ENCODE measurements at places on chromosomes 6 and 20. TPM values are rescaled to one million over a fixed set of nuclear protein-coding genes. Genes with fewer than 3 reads are reported as not detected.

DNA sequence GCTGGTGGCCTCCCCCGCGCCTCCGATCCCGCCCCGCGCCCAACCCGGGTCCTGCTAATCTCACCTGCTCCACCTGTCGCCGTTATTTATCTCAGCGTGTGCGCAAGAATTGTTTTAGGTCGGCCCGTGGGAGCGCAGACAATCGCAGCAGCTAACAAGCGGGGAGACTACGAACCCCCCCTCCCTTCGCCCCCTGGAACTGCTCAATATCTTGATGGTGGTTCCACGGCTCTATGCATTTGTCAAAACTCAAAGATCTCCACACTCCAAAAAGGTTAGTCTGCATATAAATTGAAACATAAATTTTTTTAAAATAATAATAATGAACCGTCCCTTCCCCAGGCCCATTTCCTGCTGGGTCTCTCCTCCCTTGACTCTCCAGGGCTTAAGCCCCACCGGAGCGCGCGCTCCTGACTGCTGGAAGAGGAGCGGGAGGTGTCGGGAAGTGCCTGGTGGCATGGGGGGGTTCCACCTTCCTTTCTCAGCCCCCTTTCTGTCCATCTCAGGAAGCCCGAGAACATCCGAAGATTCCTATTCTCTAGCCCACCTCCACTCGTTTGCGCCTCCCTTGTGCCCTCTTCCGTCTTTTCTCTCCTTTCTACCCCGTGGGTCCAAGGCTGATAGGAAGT is 1.6 kb upstream of the MDGA1 start:
- no peak for DNase-seq

GRCh38 chr6:37952027-37952426 is 132.5 kb downstream of the ZFAND3 start:
- DNase-seq, result no peak

The RUNX2 gene
- total RNA-seq, result not detected

The PSORS1C2 gene
- total RNA-seq, result not detected

GRCh38 chr6:130138116-130138908 is 84.4 kb downstream of the SAMD3 start:
- no peak for DNase-seq

DNA sequence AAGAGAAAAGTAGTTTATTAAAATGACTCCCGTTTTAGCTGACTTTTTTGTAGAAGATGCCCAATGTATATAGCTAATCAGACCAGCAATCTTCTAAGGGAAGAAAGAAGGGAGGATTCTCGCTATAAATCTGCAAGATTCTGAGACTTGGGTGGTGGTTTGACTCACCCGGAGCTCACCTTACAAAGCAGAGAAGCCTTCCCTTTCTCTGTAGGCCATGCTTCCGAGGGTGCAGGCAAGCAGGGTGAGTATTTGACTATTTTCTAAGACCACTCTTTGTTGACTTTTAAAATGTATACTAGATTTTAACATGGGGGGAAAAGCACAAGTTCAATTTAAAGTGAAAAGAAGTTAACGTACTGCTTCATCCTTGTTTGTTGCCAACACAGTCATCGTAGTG is 2.7 kb downstream of the OLIG3 start:
- DNase-seq, result no peak

GRCh38 chr6:97086781-97087180 is 162.3 kb downstream of the KLHL32 start:
- DNase-seq, result no peak

The PNPLA1 gene
- total RNA-seq, result not detected

- DNase-seq, result no peak
Observed at GRCh38 chr6:99993533-99994251, at the start of gene MCHR2. Gene MCHR2 (minus strand): TSS chr6:99994223. CDS start chr6:99956147, 38,076 bp downstream.

The EFCAB8 gene
- under 0.01 TPM for total RNA-seq

DNA sequence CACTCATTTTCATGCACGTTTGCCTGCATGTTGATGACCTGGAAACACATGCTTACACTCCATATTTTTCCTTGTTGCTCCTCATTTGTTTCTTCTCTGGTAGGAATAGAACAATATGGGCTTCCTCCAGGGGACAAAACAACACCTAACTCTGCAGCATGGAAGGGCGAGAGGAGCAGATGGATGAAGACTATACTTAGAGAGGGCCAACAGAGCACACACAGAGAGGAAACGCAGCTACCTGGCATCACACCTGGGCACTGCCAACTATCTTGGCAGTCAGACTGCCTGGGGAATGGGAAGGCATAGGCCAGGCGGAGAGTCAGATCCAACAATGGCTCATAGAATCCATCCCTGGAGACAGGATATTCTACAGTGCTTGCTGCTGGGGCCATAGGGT is 290.9 kb downstream of the CD83 start:
- no peak for DNase-seq

DNA sequence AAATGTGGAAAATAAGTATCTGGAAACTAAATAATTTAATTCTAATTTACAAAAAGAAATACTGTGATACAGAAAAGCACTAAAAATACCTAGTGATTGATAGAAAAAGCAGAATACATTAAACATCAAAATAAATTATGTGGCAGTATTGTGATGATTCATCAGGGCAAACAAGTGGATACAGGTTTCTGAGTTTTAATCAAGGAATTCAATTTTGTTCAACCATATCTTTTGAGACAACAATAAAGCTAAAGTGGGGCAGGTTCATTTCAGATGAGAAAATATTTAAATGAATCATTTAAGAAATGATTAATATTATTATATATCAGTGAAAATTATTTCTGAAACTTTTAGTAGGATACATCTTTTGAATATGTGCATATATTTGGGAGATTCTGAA is 49.8 kb downstream of the GRIK2 start:
- no peak for DNase-seq

DNA sequence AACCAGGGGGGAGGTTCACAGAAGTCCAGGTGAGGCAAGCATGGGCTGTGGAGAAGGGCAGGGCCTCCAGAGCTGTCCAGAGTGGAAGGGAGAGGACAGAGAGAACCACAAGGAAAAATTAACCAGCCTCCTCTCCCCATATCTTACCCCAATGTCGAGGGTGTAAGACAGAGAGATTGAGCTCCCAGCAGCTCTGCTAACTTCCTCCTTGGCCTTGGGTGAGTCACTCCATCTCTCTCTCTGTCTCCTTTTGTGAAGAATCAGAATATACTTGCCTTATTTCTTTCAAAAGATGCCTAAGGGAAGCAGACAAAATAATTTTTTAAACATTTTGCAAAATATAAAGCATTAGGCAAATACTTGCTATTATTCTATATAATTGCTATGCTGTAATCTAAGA is 58.3 kb upstream of the IYD start:
- DNase-seq, result no peak

GRCh38 chr6:138485005-138485545 is 14.2 kb downstream of the NHSL1 start:
- DNase-seq, result peak; percentile 49

GRCh38 chr20:62603907-62604785 is 38.2 kb upstream of the SLCO4A1 start:
- no peak for DNase-seq

GRCh38 chr20:40547483-40548091 is 141.4 kb downstream of the MAFB start:
- peak; percentile 52 for DNase-seq

DNA sequence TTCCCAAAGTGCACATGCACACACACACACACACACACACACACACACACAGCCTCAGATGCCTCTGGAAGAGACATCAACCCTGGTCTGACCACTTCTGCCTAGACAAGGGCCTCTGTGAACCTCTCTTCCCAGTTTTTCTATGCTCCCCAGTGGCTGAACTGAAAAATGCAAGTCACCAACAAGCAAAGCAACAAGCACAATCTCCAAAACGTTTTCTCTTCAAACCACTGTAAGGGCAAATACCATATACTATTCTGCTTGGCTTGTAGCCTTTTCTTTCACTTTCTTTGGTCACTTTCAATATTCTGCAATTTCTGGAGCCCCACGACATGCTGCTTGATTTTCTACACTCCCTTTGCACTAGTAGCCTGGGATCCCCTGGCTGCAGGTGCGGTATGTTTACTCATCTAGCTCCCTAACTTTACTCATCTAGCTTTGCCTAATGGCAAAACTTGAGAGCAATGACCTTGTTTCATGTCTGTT is 121.4 kb upstream of the DST start:
- peak; percentile 68 for DNase-seq

- DNase-seq, result no peak
Observed at GRCh38 chr20:2698912-2699311, 6.3 kb downstream of the EBF4 start.

DNA sequence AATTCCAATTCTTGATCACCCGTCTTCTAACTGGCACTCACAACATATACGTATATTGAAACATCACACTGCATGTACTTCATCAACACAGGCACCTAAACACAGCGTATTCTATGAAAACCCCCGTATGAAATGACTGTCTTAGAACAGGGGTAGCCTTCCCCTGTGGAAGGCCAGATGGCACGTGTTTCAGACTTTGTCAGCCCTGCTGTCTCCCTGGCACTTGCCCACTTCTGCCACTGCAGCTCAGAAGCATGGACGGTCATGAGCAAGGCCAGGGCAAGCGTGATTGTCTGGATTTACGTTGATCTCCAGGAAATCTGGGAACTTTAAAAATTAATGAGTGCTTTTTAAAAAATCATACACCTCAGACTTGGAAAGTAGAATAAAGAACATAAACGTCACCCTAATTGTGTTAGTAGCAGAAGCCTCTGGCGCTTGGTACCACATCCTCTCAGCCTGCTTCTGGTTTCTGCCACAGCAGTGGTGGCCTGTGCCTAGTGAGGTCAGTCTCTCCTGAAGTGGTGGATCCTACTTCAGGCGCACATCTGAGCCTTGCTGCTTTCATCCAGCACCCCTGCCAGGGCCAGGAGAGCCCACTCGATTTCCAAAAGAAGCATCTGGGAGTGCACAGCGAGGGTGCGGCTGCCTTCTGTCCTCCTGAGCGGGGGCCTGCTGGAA is 18.3 kb downstream of the PDE10A start:
- no peak for DNase-seq

GRCh38 chr6:36964908-36965307 is 10.4 kb downstream of the PI16 start:
- DNase-seq, result no peak

- no peak for DNase-seq
Observed at GRCh38 chr20:36368869-36369268, 62.7 kb downstream of the DLGAP4 start.

The CD93 gene
- 129 TPM for total RNA-seq

GRCh38 chr20:40678286-40678875 is 10.7 kb downstream of the MAFB start:
- no peak for DNase-seq

- DNase-seq, result no peak
Observed at GRCh38 chr20:34979366-34980153, 23.9 kb downstream of the MYH7B start.

- peak; percentile 95 for DNase-seq
Observed at GRCh38 chr6:137697267-137697938, 169.7 kb upstream of the TNFAIP3 start.

DNA sequence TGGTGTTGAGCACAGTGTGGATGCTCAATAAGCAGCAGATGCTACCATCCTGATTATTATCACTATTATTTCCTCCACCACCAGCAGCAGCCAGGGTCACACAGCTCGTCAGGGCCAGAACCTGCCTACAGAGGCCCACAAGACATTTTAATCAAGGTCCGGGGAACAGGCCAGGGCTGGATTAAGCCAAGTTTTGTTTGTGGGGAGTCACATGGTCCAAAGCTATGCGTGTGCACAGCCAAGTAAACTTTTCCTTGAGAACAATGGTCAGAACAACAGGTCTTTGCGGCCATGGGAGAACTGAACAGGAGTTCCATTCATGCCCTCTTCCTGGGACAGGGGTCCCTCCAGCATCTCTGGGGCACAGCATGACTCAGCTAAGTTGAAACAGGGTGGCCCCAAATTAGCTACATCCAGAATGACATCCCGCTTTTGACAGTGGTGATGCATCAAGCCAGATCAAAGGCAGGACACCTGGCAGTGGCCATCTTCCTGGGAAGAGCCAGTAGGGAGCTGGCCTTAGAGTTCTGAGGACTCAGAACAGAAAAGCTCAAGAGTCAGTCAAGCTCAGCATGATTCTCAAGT is 11.7 kb downstream of the SNTA1 start:
- no peak for DNase-seq

DNA sequence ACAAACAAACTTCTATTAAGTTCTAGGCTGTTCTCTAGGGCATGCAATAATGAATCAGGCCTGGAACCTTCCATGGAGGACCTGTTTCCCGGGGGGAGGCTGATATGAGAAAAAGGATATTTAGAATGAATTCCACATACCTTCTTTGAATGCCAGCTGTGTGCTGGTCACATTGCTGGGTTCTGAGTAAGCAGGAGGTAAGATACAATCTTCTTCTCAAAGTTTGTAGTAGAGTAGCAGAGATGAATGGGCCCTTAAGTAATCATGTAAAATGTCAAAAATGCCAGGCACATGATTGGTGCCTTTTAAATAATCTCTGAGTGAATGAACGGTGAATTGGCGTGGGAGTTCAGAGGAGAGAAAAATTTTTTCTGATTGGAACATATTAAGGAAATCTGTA is 47.4 kb downstream of the TGM2 start:
- DNase-seq, result no peak

GRCh38 chr6:87151471-87151780 is 3.9 kb upstream of the ZNF292 start:
- no peak for DNase-seq

DNA sequence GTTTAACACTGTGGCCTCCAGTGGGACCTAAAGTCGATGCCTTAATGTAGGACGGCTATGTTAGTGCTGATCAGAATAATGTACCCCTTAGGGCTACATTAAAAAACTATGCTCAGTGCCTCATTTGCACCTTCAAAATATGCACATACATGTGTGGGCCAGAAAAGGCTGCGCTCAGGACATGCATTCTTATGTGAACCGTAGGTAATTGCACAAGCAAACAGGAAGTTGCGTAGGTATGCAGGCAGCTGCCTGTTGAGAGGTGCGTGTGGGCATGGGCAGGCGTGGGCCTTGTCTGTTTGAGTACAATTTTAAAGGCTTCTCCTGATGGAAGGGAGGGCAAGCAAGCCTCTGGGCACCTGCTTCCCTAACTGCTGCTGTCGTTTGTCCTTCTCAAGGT is 116.2 kb upstream of the JAG1 start:
- DNase-seq, result no peak

All from lung microvascular endothelial cell (primary cell).